ENCODE measurements at places on chromosomes 5 and 9.

- DNase-seq: no peak
- H3K4me1 ChIP-seq: no peaks in the 10 kb centered on the region
- H3K36me3 ChIP-seq: no peaks in the 10 kb centered on the region
- H3K4me3 ChIP-seq: no peak overlapping the region
Measured at GRCh38 chr9:27160636-27161035, 51.6 kb downstream of the TEK start.

DNA sequence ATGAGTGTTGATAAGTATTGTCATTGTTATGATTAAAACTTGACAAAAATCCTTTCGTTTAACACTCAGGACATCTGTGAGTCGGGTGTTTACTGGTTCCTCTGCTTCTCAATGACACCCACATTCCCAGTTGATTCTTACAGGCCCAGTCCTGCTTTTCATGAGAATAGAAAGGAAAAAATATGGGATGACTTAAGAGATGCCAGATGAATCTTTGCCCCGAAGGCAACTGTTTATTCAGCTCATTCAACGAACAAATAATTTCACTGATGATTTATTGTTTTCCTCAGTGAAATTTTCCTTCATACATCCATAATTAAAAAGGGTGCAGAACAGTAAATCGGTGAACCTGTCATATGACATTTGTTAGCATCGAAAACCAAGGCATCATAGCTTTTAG is 452.4 kb upstream of the WWC1 start:
- DNase-seq: no peak
- H3K36me3 ChIP-seq: no peaks in the 10 kb centered on the region
- no peak overlapping the region for H3K4me3 ChIP-seq
- H3K27me3 ChIP-seq: no peaks in the 10 kb centered on the region
- no peak overlapping the region for H3K27ac ChIP-seq

DNA sequence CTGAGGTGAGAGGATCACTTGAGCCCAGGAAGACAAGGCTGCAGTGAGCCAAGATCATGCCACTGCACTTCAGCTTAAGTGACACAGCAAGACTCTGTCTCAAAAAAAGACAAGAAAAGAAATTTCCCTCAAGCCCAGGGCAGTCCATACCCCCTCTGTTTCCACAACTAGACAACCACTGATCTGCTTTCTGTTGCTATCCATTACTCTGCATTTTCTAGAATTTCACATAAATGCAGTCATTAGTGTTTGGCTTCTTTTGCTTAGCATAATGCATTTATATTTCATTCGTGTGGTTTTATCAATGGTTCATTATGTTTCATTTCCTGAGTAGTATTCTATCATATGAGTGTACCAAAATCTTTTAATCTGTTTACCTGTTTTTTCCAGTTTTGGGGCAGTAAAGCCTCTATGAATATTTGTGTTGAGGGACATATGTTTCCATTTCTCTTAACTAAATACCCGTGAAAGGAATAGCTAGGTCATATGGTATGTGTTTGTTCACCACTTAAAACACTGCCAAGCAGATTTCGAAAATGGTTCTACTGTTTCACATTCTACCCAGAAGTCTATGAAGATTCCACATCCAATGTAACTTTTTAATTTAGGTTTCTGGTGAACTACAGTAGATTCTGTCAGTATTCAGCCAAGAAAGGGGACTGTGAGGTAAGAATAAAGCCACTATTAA is 271.8 kb downstream of the ZNF608 start:
- no peaks in the 10 kb centered on the region for H3K27me3 ChIP-seq
- H3K4me3 ChIP-seq: no peak overlapping the region
- H3K4me1 ChIP-seq: no peaks in the 10 kb centered on the region
- no peak overlapping the region for H3K27ac ChIP-seq
- H3K36me3 ChIP-seq: no peaks in the 10 kb centered on the region

GRCh38 chr5:122871661-122872060 is 26.2 kb downstream of the SNX24 start:
- no peaks in the 10 kb centered on the region for H3K27me3 ChIP-seq
- no peaks in the 10 kb centered on the region for H3K4me1 ChIP-seq
- no peaks in the 10 kb centered on the region for H3K36me3 ChIP-seq

- no peaks in the 10 kb centered on the region for H3K27me3 ChIP-seq
- H3K27ac ChIP-seq: no peak overlapping the region
- no peak overlapping the region for H3K4me3 ChIP-seq
- H3K36me3 ChIP-seq: no peaks in the 10 kb centered on the region
- DNase-seq: no peak
- H3K4me1 ChIP-seq: no peaks in the 10 kb centered on the region
Measured at GRCh38 chr5:54603372-54603771, 85.8 kb downstream of the SNX18 start.

DNA sequence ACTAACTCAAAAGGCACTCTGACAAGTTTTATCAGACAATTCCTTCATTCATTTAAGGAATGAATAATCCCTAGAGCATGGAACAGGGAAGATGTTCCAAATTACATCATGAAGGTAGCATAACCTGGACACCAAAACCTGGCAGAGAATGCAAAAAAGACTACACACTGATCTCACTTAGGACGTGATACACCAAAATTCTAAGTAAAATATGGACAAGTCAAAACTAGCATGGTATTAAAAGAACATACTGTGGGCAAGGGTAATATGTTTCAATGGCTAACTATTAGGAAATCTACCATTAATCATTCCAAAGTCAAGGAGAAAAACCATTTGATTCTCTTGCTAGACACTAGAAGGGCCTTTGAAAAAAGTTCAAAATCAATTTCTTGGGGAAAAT is 176.5 kb downstream of the HSPA4 start:
- no peak overlapping the region for H3K27ac ChIP-seq
- H3K4me3 ChIP-seq: no peak overlapping the region
- no peaks in the 10 kb centered on the region for H3K4me1 ChIP-seq
- DNase-seq: no peak

GRCh38 chr5:174718880-174719610 is 5.3 kb upstream of the MSX2 start:
- H3K36me3 ChIP-seq: no peaks in the 10 kb centered on the region
- peaks cover 61% of the 10 kb centered on the region for H3K27me3 ChIP-seq
- no peak for DNase-seq
- no peak overlapping the region for H3K27ac ChIP-seq
- no peak overlapping the region for H3K4me3 ChIP-seq
- peaks cover 9% of the 10 kb centered on the region for H3K4me1 ChIP-seq

DNA sequence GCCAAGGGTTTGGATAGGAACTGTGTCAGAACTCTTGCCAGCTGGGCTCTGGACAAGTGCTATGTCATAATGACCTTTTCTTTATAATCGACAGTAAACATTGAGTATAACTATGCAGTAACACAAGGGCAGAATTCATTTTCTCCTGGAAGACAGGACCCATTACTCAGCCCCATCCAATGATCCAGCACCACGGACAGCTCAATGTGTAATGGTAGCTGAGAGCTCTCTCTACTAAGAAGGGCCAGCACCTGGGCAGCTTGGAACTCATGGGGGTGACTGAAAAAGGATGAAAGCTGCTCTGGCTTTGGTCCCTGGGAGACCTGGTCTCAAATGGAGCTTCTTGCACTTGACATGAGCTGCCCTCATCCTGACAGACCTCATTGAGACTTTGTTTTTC is 347.8 kb downstream of the TRIM32 start:
- H3K4me3 ChIP-seq: no peak overlapping the region
- no peaks in the 10 kb centered on the region for H3K27me3 ChIP-seq
- no peak overlapping the region for H3K27ac ChIP-seq
- no peaks in the 10 kb centered on the region for H3K4me1 ChIP-seq

DNA sequence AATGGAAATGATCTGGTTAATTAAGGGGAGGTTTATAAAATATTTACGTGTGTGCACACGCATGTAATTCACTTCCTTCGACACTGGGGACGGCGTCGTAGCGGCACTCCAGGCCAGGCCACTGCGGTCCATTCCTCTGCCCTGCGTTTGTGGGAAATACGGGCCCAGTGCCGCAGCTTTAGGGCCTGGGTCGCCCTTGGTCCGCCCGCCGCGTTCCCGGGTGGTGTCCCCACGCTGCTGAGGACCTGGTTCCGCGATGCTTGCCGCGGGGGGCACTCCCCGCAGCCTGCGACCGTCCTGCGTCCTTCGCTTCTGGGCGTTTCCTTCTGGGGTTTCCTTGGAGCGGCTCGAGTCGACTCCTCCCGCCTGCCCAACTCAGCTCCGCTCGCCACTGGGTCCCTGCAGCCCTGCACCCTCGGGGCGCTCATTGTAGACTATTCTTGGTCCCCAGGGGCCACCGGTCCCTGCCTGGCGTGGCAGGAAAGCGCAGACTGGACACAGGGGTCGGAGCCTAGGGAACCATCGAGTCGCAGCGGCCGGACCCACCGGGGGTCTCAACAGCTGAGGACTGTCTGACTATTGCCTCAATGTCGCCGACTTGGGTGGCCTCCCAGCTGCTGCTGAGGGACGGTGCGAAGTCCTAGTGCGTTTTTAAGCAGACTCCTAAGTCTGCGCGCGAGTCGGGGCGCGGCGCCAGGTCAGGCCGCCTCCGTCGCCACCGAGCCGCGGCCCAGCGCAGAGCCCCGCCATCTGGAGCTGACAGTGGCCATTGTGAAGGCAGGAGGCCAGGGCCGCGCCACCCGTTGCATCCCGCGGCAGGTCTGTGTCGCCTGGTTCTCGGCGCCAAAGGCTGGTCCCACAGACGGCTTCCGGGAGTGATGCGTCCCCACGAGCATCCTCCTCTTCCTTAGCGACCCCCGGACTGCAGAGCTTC is 4.4 kb upstream of the IRX1 start:
- DNase-seq: peak; percentile 44
- H3K4me1 ChIP-seq: peaks cover 22% of the 10 kb centered on the region
- peaks cover 95% of the 10 kb centered on the region for H3K27me3 ChIP-seq
- H3K4me3 ChIP-seq: no peak overlapping the region

GRCh38 chr5:113201715-113202114 is 225.1 kb downstream of the DCP2 start:
- no peaks in the 10 kb centered on the region for H3K27me3 ChIP-seq
- no peak overlapping the region for H3K27ac ChIP-seq
- H3K36me3 ChIP-seq: no peaks in the 10 kb centered on the region
- H3K4me3 ChIP-seq: no peak overlapping the region
- H3K4me1 ChIP-seq: no peaks in the 10 kb centered on the region

GRCh38 chr9:129145316-129145715 is 32.7 kb downstream of the IER5L start:
- H3K27me3 ChIP-seq: no peaks in the 10 kb centered on the region
- H3K4me3 ChIP-seq: no peak overlapping the region
- DNase-seq: no peak

DNA sequence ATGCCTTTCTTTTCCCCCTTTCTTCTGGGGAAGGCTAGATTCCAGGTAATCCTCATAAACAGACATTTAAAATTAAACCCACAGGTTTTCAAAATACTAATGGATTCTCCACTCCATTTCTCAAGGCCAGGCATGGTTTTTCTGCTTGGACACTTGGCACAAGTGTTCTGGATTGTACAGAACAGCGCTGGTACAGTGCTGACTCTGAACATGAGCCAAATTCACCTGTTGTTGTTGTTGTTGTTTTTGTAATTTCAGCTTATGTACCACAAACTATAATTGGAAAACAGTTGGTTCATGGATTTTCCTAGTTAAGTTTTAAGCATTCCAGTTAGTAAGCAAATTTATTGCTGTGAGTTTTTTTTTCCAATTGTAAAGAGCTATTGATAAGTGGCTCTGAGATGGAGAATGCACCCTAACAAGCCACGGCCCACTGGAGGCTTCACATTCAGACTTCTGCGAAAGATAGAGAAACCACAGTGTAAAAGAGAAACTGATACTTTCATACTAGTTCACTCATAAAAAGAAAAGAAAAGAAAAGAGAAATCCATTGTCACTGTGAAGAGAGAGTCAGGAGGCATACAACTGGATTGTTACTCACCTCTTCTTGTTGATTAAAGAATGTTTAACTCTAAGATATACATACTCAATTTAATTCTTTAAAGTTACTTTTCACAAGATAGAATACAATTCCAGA is 16.2 kb upstream of the ITGA1 start:
- H3K4me3 ChIP-seq: no peak overlapping the region
- DNase-seq: no peak
- H3K27ac ChIP-seq: no peak overlapping the region
- no peaks in the 10 kb centered on the region for H3K27me3 ChIP-seq
- no peaks in the 10 kb centered on the region for H3K36me3 ChIP-seq

DNA sequence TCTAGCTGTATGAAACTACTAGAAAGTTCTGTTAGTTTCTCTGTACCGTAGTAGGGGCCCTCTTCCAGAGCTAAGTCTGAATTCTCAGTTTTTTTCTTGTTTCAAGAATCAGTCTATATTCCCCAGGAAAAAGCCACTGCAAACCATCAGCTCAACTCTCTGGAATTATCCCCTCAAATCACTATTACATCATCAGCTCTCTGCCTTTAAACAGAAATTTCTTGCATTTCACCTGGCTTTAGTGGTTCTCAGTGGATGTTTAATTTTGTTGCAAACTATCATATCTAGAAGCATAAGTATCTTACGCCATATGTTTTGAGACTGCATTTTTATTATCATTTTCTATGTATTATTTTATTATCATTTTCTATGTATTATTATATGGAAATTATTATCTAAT is 55.2 kb upstream of the PPP2CA start:
- H3K4me3 ChIP-seq: no peak overlapping the region
- DNase-seq: no peak
- H3K27ac ChIP-seq: no peak overlapping the region
- H3K4me1 ChIP-seq: no peaks in the 10 kb centered on the region

- DNase-seq: no peak
- H3K36me3 ChIP-seq: no peaks in the 10 kb centered on the region
- H3K4me3 ChIP-seq: peak overlapping the region; percentile 65
Measured at GRCh38 chr5:154477382-154478223, 424 bp downstream of the HAND1 start.

DNA sequence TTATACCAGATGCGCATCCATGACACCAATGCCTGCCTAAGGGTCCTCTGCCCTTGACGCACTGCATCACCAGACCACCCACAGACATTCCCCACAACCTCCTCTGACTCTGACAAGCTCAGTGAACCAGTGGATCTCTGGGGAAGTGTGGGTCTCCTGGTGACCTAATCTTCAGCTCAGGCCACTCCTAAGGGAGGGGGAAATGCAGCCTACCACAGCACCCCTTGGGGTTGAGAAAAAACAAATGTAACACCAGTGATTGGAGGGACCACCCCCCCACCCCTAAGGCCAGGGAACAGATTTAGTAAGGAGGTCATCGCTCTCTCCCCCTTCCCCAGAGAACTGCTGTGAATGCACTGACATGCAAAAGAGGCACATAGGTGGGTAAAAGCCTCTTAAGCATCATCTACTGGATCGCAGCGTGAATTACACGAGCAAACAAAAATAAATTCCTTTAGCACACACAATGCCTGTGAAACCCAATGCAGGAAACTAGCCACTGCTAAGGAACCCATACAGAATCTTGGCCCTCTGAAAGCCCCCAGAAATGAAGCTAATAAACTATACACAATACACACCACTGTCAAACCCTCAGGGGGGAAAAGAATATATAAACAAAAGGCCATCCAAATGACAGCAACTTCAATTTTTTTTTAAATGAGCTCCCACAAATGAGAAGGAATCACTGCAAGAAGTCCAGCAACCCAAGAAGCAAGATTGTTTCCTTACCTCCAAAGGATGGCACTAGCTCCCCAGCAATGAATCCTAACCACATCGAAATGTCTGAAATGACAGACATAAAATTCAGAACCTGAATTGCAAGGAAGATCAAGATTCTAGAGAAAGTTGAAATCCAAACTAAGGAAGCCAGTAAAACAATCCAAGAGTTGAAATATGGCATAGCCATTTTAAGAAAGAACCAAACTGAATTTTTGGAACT is 513.7 kb upstream of the PTGER4 start:
- H3K36me3 ChIP-seq: no peaks in the 10 kb centered on the region
- no peaks in the 10 kb centered on the region for H3K4me1 ChIP-seq
- no peak overlapping the region for H3K27ac ChIP-seq
- H3K27me3 ChIP-seq: no peaks in the 10 kb centered on the region
- no peak overlapping the region for H3K4me3 ChIP-seq
- peak; percentile 50 for DNase-seq

GRCh38 chr9:104553261-104553660 is 15.7 kb upstream of the OR13C8 start:
- H3K27ac ChIP-seq: no peak overlapping the region
- H3K4me3 ChIP-seq: no peak overlapping the region
- H3K27me3 ChIP-seq: no peaks in the 10 kb centered on the region
- H3K36me3 ChIP-seq: no peaks in the 10 kb centered on the region
- DNase-seq: no peak

All from common myeloid progenitor, CD34-positive (primary cell).